Activated naive CD4-positive, alpha-beta T cell treated with Interleukin-2 at 50 U/mL for 16 hours (primary cell): ENCODE measurements at places on chromosomes 3 and 15.
A peak's percentile ranks its signal among the peaks of the same experiment; 100 is the strongest.

DNA sequence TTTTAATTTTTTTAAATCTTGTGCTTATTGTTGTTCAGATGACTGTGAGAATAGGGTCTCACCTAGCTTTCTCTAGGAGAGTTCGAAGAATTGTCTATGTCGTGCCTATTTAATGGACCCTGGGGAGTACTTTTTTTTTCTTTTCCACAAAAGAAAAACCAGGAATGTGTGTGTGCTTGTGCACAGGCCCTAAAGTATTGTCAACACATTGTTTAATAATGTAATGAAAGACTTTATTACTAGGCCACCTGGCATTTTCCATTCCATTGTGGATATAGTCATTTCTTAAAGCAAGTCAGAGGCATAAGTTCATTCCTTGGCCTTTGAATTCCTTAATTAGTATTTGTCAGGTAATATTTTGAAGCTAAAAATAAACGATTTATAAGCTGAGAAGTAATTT lies 135.9 kb downstream of the KLHL25 start:
- DNase-seq: no peak

DNA sequence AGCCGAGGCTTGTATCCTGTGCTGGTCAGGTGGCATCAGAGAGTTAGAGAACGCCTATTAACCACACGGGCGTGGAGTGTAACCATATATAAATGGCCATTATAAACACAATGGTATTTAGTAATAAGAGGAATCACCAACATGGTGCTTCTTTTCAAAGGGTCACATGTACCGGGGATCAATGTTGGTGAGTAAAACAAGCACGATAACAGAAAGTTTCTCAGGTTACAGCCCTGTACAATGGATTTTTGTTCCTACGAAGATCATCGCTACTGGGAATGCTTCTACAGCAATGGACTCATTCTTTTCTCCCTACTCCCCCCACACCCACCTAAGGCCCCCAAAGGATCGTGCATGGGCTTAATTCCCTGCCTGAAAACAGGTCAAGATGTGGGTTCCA lies 42.5 kb downstream of the MEIS2 start:
- DNase-seq: no peak

- no peak for DNase-seq
Observed at GRCh38 chr3:6281662-6282061, 579.3 kb upstream of the GRM7 start.

DNA sequence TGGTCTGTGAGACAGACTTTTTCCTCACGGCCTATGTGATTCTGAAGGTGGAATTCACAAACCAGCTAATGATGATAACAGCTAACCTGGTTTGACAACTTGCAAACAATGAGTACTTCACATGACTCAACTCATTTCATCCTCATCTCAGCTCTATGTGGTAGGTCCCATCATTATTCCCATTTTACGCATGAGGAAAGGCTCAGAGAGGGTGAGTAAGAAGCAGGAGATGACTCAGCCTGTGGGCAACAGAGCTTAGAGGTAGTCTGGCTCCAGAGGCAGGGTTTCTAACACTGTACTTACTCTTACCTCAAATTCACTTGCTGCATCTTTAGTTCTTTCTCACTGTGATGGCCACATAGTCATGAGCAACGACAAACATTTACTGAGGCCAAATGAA lies 25.8 kb upstream of the PSMD6 start:
- no peak for DNase-seq

DNA sequence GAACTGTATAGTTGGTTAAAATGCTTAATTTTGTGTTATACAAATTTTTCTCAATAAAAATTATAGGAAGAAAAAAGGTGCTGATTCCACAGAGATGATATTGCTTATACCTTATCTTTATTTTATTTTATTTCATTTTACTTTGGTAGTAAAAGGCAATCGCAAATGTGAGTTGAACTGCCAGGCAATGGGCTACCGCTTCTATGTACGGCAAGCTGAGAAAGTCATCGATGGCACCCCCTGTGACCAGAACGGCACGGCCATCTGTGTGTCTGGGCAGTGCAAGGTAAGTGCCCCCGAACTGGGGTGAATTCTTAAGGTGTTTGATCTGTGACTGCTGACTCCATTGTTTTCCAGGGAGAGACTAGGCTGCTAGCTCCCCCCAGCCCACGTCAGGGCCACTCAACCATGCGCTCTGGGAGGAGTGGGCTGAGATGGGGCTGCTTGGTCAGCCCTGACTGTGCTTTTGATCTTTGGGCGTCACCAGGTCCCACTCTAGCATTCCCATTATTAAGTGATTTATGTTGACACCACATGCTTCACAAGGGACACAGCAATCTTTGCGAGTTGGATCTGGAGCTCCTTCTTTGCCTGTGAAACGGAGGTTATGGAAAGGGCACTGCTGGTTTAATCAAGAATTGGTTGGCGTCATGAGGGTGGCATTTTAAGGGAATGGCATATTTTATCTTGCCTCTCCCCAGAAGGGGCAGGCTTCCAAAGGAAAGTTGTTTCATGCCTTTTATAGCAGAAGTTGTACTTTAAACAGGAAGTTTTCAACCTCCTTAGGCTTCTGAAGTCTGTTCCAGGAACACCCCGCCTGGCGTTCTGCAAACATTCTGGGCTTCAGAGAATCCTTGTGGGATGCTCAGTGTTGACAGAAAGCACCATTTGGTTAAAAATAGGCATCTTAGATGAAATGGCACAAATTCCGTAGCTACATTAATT lies 296.5 kb downstream of the THSD4 start:
- DNase-seq: no peak

DNA sequence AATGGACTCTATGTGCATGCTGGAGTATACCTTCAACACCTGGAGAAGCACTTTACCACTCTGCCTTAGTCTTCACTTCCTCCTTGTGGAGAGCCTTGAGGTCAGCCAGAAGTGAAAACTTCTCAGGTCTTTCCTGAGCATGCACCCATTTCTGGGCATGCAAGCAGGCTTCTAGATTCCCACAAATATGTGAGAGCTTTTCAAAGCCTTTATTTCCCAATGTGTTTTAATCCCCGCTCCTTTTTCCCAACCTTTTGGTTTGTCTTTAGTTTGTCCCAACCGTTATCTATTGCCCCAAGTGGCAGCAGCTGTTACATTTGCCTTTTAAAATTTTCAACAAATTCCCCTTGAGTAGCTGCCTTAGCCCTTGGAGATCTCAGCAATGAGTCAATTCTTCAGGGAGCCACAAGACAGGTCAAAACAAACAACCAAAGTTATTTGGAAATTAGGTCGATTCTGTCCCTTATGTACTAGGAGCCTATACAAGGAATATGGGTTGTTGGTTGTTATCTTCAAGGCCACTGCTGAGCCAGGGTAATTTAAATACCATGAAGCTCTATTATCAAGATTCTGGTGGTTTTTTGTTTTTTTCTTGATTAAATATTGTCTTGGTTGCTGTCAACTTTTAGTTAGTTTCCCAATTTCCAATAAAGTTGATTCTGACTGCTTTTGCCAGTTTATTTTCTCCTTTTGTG lies 44.4 kb downstream of the LSM3 start:
- no peak for DNase-seq

GRCh38 chr15:47366884-47367283 lies 350.4 kb upstream of the SEMA6D start:
- no peak for DNase-seq

- no peak for DNase-seq
Observed at GRCh38 chr3:194280777-194281176, 70.4 kb downstream of the CPN2 start.

DNA sequence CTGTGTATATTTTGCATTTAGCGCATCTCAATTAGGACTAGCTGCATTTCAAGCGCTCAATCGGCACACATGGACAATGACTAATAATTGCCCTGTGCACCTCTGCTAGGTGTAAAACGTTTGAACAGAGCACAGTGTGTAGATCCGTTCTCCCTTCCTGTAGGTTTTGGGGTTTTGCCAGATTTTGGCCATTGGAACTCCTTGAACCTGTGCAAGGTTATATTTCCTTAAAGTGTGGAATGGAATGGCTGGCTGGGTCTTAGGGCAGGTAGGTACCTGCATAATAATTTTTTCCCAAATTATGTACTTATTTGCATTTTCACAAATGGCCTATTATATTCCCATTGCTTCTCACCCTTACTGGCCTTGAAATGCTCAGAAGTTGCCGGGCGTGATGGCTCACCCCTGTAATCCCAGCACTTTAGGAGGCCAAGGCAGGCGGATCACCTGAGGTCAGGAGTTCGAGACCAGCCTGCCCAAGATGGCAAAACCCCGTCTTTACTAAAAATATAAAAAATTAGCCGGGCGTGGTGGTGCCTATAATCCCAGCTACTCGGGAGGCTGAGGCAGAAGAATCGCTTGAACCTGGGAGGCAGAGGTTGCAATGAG lies 777 bp downstream of the RNU5B-1 start:
- peak; percentile 37 for DNase-seq

GRCh38 chr15:45182996-45183395 lies 4.8 kb downstream of the SHF start:
- no peak for DNase-seq
